ENCODE measurements at places on chromosomes 12 and 14.

- peak; percentile 67 for DNase-seq
Measured at GRCh38 chr12:130775953-130776856, 60.1 kb upstream of the RIMBP2 start.

GRCh38 chr12:26633591-26634210 is 199.3 kb downstream of the ITPR2 start:
- DNase-seq: peak; percentile 80

DNA sequence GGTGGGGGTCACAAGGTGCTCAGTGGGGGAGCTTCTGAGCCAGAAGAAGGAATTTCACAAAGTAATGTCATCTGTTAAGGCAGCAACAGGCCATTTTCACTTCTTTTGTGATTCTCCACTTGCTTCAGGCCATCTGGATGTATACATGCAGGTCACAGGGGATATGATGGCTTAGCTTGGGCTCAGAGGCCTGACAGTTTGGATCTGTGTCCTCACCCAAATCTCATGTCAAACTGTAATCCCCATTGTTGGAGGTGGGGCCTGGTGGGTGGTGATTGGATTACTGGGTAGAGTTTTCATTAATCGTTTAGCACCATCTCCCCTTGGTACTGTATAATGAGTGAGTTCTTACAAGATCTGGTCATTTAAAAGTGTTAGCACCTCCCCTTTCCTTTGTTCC is 36.4 kb downstream of the TESPA1 start:
- DNase-seq: no peak

DNA sequence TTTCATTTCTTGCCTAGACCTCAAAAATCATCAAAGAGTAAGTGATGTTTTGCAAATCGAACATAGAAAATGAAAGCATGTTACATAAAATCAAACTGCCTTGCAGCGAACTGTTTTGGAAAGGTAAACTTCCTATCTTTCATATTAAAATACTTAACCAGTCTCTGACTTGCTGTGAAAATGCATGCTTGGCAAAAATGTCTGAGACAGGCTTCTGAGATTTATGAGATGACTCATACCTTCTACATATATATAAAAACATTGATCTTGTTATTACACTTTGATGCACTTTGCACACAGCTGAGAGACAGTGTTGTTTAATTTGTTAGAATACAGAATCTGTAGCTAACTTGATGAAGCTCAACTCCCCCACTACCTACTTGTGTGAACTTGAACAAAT is 179.1 kb downstream of the KITLG start:
- no peak for DNase-seq

- peak; percentile 99 for DNase-seq
Measured at GRCh38 chr12:4015225-4016091, 142.3 kb upstream of the PARP11 start.

DNA sequence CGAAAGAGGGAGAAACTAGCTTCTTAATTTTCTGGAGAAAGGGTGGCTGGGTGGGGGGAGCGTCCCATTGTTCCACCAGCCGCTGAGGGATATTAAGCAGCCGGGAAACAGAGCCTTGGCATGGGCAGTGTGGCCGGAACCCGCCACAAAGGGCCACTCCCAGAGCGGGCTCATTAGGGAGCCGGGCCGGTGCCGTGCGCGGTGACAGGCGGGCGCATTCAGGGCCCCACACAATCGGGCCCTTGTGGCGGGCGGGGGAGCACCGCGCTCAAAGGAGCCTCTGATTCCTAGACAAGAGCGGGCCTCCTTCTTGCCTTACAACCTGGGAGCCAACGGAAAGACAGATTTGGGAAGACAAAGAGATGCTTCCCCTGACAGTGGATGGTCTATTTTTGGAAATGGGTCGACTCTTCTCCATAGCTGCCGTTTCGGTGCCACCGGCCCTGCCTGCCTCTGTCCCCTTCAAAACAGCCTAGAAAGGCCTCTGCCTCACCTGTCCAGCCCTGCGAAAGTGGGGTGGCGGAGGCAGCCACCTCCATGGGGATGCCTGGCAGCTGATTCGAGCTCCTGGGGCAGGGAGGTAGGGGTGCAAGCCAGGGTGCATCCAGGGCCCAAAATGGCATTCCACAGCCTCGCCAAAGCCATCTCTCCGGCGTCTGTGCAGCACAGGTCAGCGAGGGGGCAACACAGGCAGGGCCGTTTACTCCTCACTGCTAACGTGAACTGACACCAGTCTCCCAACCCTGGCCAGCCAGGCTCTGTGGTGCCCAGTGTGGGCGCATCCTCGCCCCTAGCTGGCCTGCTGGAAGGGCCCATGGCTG is 10.9 kb downstream of the CCDC85C start:
- DNase-seq: no peak

DNA sequence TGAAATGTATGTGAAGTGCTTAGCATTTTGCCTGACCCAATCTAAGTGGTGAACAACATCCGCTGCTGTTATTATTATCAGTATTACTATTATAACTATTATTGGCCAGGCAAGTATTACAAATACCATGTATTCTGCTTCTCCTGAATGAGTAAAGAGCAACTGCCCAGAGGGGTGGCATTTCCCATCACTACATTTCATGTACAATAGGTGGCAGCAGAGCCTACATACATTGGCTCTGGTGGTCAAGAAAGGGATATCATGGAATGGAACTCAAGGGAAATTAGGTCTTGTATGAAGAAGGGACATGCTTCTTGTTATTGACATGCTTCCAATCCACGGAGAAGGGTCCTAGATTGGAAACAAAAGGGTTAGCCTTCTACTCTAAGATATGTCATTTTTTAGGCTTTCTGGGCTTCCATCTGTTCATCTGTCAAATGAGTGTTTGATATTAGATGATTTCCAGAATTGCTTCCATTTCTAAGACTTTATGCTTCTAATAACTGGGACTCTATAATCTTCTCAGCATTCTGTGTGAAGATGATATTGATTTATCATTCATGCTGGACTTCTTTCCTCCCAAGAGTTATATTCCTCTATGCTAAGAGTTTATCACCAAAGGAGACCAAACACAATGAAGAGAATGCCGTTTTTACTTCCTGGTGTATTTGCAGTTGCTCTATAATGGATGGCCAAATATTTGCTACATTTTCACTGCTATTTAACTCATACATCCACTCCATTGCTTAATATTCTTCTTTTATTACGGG is 239.1 kb downstream of the SSPN start:
- peak; percentile 77 for DNase-seq

DNA sequence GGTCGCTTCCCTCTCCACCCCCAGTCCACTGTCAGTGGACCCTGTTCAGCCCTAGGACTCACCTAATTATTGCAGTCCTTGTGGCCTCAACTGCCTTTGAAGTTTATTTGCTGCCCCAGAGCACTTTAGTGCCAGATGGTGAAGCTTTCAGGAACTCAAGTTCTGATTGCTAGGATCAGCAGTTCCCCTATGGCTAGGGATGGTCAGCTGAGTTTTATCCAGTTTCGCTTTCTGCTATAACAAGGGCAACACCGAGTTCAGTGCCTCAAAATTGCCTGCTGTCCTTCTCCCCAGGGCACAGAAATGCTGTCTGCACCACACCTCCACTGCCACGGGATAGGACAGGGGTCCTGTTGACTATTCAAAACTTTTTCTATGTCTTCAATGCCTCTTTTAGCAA is 295.0 kb downstream of the GPHN start:
- no peak for DNase-seq

DNA sequence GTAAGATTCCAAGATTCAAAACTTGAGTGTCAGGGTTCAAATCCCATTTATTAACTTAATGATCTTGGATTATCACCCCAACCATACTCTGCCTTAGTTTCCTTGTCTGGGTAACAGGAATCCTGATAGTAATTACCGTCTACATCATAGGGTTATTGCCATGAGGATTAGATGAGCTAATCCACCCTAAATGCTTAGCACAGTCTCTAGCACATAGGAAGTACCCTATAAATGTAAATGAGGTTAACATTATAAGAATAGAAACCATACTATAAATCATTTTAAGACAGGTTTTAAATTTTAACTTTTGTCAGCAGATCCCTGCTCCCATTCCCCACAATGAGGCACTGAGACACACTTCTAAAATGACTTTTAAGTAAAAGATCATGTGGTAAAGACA is 36.5 kb downstream of the DBX2 start:
- no peak for DNase-seq

DNA sequence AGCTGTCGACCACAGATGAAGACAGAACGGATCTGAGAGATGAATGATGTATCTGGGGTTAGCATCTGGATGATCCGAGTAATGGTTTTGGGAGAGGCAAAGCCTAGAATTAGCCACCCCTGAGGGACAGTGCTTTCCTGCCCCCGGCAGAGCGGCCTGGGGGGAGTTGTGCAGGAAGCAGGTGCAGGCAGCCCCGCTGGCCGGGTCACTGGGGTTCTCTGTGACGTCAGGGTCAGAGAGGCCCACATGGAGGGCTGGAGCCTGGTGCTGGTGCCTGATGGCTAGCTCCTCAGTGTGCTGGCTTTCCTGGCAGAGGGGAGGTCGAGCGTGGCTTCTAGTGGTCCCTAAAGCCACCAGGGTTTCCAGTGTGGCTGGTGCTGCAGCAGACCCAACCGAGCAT is 70.3 kb downstream of the ADGRD1 start:
- no peak for DNase-seq

- no peak for DNase-seq
Measured at GRCh38 chr12:105418821-105419291, 88.4 kb downstream of the C12orf75 start.

DNA sequence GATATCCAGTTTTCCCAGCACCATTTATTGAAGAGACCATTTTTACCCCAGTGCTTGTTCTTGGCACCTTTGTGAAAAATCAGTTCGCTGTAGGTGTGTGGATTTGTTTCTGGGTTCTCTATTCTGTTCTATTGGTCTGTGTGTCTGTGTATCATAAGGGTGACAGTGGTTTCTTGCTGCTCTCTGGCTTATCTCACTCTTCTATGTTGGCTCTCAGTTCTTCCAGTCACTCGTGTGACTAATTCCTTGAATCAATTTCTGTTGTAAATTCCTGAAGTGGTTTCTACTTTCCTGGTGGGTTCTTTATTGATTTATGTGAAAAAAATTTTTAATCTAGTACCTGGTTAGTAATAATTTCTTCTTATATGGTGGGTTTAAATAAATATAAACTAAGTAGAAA is 58.3 kb downstream of the OTOGL start:
- DNase-seq: no peak

DNA sequence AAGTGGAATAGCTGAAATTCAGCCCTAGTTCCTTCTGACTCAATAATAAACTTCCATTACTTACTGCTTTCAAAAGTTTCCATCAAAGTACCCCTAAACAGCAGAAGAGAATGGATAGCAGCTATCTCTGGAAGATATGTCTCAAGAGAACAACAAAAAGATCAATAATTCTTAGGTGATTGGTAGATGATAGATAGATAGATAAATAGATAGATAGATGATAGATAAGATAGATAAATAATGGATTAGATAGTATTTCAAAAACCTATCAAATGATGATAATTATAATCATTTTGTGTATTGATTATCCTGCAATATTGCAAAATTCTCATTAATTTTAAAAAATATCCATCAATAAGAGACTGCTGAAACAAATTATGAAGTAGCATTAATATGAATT is 97.4 kb upstream of the CCND2 start:
- no peak for DNase-seq

Data from Caco-2 (cell line).